ENCODE measurements at places on chromosomes 1 and 21.

DNA sequence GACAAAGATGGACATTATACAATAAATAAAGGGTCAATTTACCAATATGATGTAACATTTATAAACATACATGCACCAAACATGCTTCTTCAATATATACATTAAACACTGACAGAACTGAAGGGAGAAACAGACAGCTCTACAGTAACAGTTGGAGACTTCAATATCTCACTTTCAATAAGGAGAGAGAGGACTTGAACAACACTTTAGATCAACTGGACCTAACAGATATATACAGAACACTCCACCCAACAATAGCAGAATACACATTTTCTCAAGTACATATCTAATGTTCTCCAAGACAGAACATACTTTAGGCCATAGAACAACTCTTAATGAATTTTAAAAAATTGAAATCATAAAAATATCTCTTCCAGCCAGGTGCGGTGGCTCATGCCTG, 50.6 kb upstream of the TTC39A start:
- DNase-seq = no peak

- no peak for DNase-seq
Measured at GRCh38 chr1:212656730-212657129, 42.9 kb downstream of the BATF3 start.

GRCh38 chr1:12232221-12232620, 2.4 kb downstream of the VPS13D start:
- no peak for DNase-seq

DNA sequence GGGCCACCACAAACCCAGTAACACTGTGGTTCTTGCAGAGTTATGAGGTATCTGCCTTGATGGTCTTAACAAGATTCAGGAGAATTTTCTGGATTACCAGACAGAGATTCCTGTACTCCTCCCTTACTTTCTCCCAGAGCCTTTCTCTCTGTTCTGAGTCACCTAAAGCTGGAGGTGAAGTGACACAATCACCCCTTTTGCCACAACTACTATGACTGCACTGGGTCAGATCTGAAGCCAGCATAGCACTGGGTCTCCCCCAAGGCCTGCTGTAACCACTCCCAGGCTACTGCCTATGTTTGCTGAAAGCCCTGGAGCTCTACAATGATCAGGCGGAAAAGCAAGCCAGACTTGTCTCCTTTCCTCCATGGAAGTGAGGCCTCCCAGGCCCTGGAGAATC, 156.7 kb upstream of the NEGR1 start:
- no peak for DNase-seq

DNA sequence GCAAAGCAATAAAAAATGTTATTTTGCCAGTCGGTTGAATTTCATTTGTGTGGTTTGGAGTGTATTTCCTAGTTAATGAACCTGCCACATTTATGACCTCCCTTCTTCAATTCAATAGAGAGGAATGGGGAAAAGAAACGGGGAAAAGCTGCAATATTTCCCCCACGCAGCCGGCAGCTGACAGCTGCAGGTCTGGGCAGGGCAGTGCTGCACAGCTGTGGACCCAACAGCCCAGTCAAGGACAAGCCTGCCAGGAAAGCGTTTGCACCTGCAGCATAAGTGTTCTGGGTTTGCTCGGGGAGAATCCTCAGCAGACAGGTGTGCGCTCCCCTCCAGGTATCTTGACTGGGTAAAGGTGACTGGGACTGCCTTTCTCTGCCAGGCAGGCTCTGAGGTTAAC, 53.4 kb downstream of the FBXO2 start:
- DNase-seq = no peak

DNA sequence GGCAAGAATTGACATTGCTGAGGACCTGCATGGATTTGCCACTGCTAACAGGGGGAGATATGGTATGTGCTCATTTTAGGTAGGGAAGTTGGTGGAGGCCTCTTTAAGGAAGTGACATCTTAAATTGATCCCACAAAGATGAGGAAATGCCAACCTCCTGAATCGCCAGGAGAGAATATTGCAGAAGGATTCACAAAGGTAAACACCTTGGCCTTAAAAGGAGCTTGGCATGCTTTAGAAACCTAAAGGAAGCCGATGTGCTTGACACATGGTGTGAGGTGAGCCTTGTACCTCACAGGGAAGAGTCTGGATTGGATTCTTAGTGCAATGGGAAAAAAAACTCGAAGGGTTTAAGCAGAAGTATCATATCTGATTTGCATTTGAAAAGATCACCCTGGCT, 470.5 kb upstream of the DAB1 start:
- no peak for DNase-seq

DNA sequence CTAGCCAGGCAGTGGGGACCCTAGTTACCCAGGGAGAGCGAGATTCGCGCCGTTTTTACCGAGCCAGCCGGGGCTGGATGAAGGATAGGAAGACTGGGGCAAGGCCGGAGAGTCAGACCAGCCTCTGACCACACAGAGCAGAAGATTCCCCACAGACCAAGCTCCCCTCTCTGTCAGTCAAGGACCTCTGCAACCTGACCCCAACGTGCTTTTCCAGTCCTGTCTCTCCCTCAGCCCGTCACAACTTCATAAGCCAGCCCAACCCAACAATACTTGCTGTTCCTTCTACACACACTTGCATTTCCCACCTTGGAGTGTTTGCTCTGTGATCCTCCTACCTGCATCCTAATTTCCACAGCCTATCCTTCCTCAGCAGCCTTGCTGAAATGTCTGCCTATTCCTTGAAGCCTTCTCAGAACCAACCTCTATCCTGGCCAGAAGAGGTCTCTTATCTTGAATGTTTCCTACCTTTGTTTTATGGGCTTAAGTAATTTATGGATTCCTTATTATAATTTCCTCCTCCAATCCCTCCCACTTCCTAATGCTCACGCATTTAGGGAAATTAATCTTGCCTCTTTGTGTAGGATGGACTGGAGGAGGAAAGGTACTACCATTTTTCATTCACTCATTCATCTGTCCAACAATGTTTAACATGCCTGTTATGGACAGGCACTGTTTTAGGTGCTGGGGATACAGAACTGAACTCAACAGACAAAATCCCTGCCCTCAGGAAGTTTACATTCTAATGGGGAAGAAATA, at the start of gene GSTM3:
Gene GSTM3 (minus strand): TSS at position 424 of the 759 bp plus-strand sequence. CDS start 751 bp downstream, outside the sequence.
- no peak for DNase-seq

DNA sequence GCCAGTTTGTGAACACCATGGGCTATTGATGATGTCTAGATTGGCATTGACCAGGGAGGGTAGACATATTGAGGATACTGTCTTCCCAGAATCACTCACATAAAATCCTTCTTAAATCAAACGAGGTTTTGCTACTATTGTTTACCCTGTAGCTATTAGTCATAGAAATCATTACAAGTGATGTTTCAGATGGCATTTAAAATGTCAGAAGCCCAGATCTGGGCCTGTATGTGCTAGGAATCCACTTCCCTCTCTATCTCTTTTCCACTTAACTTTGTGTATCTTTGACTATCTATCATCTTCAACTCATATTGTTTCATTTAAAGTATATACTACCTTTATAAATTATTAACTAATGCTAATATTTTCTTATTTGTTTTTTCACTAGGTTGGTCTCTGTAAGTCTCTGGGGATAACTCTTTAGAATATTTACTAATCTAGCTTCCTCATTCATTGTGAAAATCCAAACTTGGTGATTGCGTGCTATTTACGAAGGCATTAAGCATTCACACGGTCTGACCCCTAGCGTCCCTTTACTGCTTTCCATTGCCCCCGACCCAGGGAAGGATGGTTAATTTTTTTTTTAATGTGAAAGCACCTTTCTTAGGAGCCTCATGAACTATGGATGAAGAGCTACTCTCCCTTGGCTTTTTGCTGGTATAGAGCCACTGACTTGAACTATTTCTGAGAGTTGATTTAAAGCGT, 281.8 kb downstream of the GPATCH2 start:
- no peak for DNase-seq

- no peak for DNase-seq
Measured at GRCh38 chr1:230278871-230279582, 147.1 kb downstream of the PGBD5 start.

DNA sequence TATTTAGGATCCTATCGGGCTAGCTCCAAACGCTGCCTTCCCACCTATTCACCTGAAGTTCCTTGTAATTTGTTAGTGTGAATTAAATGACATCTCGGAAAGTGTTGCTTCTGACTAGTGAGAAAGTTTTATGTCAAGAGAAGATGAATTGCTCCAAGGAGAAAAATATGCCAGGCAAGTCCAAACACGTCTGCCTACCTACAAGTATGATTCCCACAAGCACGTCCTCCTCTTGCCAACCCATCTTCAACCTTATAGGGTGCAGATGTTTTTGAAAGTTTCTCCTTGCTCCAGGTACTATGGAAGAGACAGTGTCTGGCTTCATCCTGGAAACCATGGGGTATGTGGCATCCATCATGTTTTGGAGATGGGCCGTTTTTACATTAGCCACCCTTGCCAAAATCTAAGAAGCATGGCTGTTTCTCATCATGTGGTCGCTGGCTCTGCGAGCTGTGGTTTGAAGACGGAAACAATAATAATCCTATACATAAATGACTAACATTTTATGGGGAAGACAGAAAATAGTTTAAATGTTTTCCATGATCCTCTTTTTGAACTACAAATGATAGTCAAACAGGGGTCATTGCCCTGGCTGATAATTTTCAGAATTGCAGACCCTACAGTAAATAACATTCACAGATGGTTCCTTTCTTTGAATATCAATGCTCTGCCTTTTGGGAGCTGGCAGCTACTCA, 505.8 kb downstream of the SMYD3 start:
- no peak for DNase-seq
